ENCODE measurements at places on chromosomes 2 and 18.

DNA sequence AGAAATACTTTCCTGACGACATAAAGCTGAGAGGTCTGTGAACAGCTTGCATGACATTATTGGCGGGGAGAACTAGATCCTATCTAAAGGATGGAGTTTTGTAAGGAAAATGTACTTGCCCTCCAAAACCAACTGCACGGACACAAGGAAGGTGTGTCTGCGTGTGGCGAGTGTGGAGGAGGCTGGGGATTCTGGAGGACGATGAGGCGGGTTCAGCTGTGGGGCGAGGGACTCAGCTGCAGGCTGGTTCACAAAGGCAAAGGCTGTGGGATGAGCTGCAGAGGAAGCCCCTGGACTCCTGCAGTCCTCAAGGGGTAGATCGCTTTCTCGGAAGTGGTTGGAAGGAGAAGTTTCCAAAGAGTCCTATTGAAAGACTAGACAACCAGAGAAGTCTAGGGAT is 48.2 kb downstream of the ACKR3 start:
- DNase-seq: no peak

DNA sequence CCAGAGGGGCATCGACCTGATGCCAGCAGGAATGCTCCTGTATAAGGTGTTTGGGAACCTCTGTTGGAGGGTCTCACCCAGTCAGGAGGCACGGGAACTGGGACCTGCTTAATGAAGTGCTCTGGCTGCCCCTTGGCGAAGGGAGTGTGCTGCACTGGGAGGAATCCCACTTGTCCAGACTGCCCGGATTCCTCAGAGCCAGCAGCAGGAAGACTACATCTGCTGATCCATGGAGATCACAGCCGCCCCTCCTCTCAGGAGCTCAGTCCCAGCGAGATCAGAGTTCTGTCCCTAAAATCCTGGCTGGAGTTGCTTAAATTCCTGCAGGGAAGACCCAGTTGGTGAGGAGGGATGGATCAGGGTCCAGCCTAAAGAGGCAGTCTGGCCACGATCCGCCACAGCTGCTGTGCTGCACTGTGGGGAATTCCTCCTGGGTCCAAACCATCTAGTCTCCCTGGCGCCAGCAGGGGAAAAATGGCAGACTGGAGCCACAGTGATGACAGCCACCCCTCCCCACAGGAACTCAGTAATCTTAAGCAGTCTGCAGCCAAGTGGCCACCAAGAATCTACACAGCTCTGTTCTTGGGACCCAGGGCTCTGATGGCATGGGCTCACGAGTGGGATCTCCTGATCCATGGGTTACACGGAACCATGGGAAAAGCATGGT is 76.5 kb upstream of the NRP2 start:
- no peak for DNase-seq

- DNase-seq: no peak
Observed at GRCh38 chr18:79405781-79406575, 10.2 kb downstream of the NFATC1 start.

- DNase-seq: no peak
Observed at GRCh38 chr2:20366672-20367116, 16.1 kb upstream of the PUM2 start.

DNA sequence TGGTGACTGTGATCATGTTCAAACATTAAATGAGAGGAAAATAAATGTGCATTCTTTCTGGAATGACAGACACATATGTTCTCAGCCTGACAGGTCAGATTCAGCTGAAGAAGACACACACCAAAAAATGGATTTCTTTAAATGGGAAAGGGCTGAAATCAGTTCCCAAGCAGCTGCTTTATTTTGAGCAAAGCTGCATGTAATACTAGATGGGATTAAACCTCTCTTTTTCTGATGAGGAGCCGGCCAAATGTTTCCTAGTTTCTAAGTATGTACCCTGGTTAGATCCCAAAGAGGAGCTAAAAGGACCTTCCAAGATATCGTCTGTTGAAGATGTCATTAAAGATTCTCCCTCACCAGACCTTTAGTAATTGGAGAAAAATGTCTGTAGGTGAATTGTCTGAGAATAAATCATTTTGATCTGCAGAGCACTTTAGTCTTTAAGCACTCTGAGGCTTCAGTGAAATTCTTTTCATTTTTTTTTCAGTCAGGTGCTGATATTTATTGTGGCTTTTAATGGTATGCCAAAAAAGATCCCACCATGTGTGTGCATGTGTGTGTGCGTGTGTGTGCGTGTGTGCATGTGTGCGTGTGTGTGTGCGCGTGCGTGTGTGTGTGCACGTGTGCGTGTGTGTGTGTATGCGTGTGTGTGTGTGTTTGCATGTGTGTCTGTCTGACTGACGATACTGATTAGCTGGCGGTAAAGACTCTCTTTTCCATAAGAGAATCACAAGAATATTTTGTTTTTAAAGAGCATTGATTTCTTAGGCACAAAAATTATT is 175.8 kb downstream of the IRS1 start:
- no peak for DNase-seq

GRCh38 chr2:236908439-236909192 is 177.1 kb upstream of the COPS8 start:
- DNase-seq: no peak

DNA sequence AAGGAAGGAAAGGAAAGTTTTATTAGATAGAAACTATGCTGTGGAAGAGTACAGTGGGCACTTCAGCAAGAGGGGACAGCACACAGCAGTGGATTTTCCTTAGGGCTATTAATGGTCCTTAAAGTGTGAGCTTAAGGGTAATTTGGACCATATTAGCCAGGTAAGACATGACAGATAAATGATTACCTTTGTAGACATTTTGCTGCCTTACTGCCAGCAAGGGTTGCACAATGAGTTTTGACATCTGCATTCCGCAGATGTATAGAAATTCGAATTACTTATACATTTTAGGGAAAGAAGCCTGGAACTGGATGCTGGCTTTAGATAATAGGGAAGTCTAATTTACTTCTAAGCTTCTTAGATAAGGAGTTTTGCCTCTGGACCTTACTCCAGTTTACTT is 14.0 kb upstream of the UBE2F start:
- no peak for DNase-seq

- DNase-seq: no peak
Observed at GRCh38 chr2:133607679-133608078, 39.4 kb upstream of the NCKAP5 start.
